Activated T-helper 1 cell treated with Interleukin-2 at 50 U/mL for 16 hours (primary cell): ENCODE measurements at places on chromosomes 12 and 14.

GRCh38 chr12:92208613-92209121 is 63.0 kb upstream of the BTG1 start:
- DNase-seq: no peak

DNA sequence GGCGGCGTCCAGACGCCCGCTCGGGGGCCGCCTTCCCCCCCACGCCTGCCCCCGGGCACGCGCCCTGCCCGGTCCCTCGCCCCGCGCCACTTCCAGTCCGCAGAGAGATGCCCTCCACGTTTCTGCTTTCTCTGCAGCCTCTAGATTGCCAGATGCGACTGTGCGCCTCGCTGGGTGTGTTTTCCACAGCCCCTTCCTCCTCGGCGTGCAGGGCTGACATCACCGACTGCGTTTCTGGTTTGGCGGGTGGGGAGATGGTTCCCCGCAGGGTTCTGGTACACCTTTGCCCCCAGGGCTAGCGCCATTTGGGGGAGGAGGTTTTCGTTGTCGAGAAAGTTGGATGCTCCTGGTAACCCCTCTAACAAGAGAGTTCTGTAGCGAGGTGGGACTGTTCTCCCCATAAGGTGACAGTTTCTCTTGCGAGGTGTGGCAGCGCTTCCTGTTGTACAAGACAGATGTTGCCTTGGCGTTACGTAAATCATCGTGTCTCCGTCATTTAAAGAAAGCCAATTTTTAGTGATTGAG is 1.5 kb downstream of the CALM1 start:
- DNase-seq: peak; percentile 35

DNA sequence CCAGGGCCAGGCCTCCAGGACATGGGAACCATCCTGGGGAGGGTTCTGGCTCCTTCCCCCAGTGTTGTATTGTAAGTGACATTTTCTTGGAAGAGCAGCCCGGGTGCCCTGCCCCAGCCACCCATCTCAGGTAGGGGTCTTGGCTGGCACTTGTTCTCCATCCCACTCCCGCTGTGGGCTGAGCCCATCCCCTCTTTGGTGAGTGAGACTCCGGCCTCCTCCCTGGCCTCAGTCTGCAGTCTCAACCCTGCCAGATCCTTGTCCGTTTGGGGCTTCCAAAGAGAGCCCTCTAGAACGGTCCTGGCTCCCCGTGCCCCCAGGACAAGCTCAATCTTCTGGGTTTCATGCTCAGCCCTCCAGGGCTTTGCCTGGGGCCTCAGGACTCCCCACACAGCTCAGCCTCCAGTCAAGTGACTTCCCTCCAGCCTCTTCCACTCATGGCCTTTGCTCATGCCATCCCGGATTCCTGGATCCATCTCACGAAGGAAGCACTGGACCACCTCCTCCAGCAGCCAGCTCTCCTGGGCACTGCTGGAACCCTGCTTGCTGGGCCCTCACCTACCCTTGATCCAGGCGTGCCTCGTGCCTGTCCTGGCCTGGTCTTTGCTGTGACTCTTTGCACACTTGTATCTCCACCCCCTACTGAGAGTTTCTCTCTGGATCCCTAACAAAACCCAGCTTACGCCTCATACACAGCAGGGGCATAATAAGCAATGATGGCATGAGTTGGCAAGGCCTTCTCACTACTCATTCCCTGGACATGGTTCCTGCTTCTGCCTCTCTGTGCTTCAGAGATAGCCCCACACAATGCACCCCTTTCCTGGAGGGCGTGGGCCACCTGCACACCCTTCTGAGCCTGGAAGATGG is 297.4 kb upstream of the RTL1 start:
- DNase-seq: no peak

GRCh38 chr14:92448786-92449185 is 64.8 kb upstream of the RIN3 start:
- DNase-seq: no peak

DNA sequence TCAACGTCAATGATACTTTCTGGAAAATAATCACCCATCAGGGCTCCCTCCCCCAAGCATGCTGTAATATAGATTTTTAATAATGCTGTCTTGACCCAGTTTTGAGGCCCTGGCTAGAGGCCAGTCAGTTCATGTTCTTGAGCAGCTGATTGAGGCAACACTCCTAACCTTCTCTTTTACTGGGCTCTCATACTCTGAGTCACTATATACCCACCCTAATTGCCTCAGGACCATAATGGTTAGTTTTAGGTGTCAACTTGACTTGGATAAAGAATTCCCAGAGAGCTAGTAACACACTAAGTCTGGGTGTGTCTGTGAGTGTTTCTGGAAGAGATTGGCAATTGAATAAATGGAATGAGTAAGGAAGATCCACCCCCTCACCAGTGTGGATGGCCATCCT is 527.0 kb upstream of the ATP2B1 start:
- DNase-seq: no peak

DNA sequence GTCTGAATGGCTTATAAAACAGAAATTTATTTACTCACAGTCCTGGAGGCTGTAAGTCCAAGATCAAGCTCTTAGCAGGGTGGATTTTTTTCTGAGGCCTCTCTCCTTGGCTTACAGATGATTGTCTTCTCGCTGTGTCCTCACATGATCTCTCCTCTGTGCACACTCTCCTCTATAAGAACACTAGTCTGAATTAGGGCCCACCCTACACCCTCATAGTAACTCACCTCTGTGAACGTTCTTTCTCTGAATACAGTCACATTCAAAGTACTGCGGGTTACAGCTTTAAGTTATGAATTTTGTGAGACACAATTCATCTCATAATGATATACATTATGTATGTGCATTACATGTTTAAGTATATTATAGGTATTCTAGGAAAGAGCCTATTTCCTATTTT is 135.7 kb upstream of the ATXN7L3B start:
- no peak for DNase-seq

DNA sequence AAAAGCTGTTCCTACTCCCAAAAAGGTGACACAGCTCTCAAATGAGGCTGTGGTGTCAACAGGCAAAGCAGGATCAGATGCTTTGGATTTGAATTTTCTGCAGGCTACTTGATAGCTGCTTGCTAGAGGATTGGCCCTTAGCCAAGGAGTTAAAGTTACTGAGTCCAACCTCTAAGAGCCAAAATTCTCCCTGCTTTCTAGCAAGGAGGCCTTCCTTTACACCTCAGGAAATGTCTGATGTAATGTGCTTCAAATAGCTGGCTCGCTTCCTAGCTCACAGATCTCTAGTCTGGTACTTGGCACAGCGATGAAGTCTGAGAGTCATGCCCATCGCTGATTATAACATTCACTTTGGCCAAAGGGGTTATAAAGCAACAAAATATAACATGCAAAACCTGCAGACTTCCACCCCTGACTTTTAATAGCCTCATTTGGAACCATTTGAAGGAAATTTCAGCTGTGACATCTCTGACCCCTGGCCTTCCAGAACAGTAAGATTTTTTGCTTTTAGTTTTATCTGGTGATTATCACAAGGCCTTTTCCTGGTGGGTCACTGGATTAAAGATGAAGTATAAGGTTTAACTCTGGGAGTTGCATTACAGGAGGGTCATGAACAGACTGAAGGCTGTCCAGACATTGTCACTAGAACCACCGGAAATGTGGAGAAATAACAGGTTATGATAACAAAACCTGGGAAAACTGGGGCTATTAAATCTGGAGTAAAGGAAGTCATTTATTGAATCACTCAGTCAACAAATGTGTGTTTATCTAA is 189.7 kb downstream of the EPS8 start:
- DNase-seq: no peak

DNA sequence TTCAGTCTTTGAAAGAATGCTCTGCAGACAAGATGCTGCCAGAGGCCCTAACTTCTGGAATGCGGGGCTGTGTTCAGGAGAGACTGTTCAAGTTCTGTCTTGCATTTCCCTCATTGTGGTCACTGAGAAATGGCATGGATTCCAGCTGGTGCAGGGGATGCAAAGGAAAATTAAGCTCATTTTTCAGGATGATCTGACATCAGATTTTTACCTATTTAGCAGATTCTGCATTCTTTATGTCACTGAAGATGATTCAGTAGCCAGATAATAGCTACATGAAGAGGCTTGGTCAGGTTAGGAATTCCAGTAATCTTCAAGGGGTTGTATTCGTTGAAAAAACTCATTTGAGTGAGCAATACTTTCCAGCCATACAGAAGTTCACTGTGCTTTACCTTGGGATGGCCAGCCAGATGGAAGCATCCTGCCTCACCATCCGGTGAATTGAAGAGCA is 16.1 kb upstream of the MFAP5 start:
- no peak for DNase-seq

DNA sequence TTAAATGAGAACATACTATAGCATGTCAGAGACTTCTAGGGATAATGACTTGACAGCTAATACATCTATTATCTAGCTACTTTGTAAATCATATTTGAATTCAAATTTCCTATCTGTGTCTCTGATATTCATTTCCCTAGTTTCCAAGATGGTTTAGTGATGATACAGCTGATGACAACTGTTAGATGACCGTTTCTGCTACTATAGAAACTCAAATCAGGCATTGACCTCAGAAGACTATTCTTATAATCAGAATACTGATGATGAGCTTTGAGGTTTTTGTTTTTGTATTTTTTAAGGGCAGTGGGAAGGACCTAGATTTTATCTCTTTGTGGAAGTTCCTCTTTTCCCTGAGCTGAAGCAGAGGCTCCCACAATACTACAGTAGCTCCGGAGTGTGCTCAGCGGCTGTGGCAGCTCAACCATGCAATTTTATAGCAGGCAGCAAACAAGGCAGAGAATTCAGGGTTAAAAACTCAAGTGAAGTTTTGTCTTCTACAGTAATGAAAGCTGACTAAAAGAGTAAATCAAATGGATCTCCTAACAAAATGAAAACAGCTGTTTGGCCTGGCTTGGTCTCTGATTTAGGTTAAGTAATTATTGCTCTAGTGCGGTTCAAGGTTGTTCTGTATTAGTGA is 145.1 kb downstream of the SLC25A21 start:
- no peak for DNase-seq

GRCh38 chr14:72928872-72929271 is 2.6 kb downstream of the DCAF4 start:
- DNase-seq: no peak

GRCh38 chr14:91015435-91015834 is 45.0 kb downstream of the RPS6KA5 start:
- DNase-seq: no peak

- DNase-seq: no peak
These were observed 376 bp downstream of the INSM2 start for GRCh38 chr14:35534208-35534872.

GRCh38 chr12:42382013-42382696 is 56.2 kb downstream of the PPHLN1 start:
- no peak for DNase-seq

DNA sequence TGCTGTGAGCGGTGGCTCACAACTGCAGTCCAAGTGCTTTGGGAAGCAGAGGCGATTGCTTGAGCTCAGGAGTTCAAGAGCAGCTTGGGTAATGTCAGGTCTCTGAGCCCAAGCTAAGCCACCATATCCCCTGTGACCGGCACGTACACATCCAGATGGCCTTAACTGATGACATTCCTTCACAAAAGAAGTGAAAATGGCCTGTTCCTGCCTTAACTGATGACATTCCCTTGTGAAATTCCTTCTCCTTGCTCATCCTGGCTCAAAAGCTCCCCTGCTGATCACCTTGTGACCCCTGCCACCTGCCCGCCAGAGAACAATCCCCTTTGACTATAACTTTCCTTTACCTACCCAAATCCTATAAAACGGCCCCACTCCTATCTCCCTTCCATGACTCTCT is 48.6 kb downstream of the SLC25A47 start:
- DNase-seq: no peak

- peak; percentile 51 for DNase-seq
These were observed 87.4 kb downstream of the B4GALNT3 start for GRCh38 chr12:546920-547845.

GRCh38 chr12:28767836-28768348 is 381.2 kb upstream of the FAR2 start:
- DNase-seq: no peak

GRCh38 chr12:43578782-43579181 is 26.8 kb upstream of the ADAMTS20 start:
- no peak for DNase-seq

GRCh38 chr14:99972748-99973466 is 92.3 kb upstream of the EVL start:
- no peak for DNase-seq

- DNase-seq: no peak
These were observed 47.9 kb upstream of the NAV3 start for GRCh38 chr12:77782766-77783165.

GRCh38 chr12:109542014-109542413 is 31.3 kb downstream of the MMAB start:
- DNase-seq: no peak

GRCh38 chr12:46414591-46415268 is 42.2 kb upstream of the SLC38A2 start:
- no peak for DNase-seq

DNA sequence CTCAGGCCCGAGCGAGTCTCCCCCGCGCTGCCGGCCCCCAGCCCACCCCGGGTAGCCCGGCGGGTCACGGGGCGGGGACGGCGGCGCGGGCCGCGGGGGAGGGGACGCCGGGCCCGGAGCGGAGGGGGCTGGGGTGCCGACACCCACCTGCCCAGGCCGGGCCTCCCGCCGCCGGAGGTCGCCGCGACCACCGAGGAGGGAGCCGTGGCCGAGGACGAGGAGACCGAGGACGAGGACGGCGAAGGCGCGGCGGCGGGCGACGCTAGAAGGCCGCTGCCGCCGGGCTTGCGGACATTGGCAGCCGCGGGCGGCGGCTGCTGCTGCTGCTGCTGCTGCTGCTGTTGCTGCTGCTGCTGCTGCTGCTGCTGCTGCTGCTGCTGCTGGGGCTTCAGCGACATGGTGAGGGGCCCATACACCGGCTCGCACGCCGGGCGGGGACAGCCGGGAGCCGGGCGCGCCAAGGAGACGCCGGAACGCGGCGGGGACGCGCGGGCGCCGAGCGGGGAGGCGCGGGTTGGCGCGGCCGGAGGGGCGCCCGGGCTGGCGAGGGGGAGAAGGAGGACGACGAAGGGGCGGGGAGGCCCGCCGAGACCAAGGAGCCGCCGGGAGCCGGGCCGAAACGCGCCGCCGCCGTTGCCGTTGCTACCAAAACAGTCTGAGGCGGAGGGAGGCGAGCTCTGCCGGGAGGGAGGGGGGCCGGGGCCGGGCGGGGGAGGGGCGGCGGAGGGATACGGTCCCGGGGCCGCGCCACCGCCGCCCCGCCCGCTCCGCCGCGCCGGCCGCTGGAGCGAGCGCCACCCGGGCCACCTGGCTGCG is at the start of gene ATXN2:
Gene ATXN2, minus strand, starts transcription at position 679 of the 816 bp plus-strand sequence. Its CDS starts 281 bp downstream, at position 398.
- DNase-seq: peak; percentile 56

- DNase-seq: no peak
These were observed 121.2 kb upstream of the DAAM1 start for GRCh38 chr14:59067127-59067894.

DNA sequence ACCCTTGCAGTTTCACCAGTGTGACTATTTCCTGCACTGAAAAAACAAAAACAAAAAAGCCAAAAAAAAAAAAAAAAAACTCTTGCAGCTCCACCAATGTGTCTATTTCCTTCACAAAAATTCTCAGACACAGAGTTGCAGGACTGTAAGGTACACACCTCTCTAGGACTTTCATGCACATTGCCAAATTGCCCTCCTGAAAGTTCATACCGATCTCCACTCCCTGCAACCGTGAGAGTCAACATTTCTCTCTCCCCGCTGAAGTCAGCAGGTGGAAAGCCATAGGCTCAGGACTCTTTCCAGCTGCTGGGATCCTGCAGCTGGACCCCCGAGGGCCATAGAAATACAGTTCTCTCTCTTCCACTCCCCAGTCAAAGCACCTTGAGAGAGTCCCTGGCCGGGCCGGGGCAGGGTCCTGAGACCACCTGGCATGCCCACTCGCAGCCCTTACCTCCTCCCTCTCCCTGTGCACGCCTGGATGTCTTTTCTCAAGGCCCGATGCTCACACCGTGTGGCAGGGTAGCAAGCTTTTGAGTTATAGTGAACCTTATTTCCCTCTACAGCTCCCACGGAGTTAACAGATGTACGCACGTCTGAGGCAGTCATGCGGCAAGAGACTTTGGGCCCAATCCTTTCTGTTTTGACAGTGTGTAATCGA is 23.6 kb downstream of the MMAB start:
- DNase-seq: no peak
